Esophagus squamous epithelium (tissue), 5 donors: ENCODE measurements at places on chromosomes 16 and 17.

DNA sequence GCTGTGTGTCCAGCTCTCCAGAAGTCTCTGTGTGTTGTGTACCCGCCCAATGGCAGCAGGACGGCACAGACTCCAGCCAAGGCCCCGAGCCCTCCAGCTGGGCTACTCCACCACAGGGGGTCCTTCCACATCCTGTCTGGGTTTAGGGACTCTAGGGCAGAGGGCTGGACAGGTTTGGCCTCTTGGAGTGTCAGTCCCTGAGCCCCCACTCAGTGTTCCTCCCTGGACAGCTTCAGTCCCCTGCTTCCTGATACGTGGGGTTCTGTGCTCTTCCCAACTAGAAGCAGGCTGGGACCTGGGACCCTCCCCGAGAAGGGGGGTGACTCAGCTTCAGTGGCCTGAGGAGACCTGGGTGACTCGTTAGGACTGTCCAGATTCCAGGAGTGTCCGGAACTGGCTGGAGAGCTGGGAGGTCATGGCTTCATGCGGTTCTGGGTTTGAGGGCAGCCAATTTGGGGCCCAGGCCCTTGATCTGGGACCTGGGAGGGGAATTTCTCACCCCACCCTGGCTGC, 4.2 kb downstream of the CDK3 start:
- DNase-seq = no peak

DNA sequence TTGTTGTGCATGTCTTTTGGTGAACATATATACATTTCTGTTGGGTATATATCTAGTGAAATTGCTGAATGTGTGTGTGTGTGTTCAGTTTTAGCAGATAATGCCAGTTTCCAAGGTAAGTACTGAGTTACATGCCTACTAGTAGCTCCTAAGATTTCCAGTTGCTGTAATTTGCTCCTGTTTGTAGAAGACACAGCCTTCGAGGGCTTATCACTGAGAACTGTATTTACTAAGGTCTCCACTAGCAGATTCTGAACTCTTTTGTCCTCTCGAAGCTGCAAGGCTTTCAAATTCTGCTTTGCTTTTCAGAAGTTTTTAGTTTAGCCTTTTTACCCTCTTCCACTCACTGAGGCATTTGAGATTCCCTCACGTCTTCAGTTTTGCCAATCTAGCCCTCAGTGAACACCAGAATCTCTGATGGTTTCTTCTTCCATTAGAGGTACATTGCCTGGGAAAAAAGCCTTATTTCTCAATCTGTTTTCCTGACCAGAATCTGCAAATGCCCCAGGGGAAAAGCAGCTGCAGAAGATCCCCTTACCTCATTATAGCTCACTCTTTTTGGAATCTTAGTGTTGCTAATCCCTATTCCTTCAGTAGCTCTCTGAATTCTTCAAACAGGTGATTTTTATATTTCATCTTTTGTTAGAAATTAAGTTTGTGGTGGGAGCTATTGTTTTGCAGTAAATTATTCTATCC, 52.9 kb downstream of the NF1 start:
- no peak for DNase-seq

GRCh38 chr17:47244697-47245096, 8.9 kb upstream of the ITGB3 start:
- DNase-seq = no peak

- no peak for DNase-seq
Observed at GRCh38 chr17:8868529-8868951, 1.1 kb upstream of the PIK3R6 start.

DNA sequence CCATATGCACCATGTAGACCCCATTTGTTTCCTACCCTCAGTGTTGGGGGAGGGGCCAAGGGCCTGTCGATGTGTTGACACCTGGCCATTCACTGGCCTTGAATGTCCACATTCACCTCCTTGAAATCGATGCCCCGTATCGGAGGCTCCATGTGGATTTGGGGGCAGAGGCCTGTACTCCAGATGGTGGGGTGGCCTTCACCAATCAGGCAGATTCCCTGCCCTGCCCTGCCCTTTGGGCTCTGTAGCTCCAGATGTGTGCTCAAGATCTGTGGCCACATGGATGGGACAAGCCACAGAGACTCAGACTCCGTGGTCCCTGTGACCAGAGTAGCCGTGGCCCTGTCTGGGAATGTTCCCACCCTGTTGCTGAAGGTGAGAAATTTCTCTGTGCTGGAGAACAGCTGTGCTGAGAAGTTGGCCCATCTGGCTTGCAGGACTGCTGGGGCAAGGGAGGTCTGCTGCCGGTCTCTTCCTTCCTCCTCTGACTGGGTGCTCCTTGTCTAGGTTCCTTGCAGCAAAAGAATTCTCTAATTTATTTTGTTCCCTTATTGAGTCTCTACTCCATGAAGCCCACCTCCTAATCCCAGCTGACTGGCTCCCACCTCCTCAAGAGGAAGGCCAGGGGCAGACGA, 221.3 kb downstream of the SEC14L1 start:
- DNase-seq = no peak
